Right atrium auricular region (tissue), 2 donors: ENCODE measurements at places on chromosomes 5 and 9. TPM values are rescaled to one million over a fixed set of nuclear protein-coding genes. Genes with fewer than 3 reads are reported as not detected.

The WNT8A gene
- total RNA-seq = not detected

The CD14 gene
- total RNA-seq = 25.0 TPM

DNA sequence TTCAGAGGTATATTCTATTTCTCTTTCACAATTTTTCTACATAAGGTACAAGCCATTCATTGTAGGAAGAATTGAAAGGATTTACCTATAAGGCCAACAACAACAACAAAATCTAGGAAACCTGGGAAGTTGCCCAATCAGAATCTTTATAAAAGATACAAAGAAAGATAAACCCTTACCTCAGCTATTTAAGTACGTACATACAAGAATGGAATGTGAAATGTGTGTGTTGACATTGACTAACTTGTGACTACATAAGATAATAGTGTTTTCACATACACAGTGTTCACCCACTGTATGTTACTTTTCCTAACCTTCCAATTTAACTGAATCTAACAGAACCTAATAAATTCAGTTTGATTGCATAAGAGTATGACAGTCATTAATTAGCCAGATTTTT, 154.1 kb downstream of the ADAMTS6 start:
- DNase-seq = no peak

DNA sequence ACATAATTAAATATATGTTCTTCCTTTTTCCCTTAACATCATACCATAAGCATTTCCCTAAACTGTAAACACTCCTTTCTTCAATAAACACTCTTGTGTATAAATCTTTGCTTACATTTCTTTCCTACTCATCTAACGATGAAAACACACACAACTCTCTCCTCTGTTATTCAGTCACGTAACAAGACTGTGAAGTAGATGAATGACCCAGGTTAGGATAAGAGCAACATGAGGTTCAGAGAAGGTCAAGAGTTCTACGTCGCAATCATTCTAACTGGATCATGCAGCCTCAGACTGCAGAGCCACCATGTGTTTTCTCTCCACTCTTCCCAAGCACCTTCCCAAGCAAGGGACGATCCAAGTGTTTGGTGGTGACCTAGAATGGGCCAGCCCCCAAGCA, 70.5 kb upstream of the SPTLC1 start:
- DNase-seq = no peak

- DNase-seq = no peak
These were observed 79.4 kb downstream of the ARHGEF28 start for GRCh38 chr5:73705364-73705763.

DNA sequence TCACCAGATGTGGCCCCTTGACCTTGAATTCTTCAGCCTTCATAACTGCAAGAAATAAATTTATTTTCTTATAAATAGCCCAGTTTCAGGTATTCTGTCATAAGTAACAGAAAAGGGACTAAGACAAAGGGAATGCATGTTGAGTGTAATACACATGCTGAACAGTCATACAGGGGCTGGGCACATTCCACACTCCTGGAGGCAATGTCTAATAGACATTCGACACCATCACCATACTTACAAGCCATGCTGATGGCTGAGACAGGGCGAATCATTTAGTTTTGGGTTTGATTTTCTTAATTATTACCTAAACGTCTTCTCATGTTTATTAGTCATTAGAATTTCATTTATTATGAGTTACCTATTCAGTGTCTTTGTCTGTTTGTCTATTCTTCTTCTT, 68.5 kb downstream of the TENT4A start:
- DNase-seq = peak; percentile 26
